ENCODE measurements at places on chromosomes 1 and 21.

DNA sequence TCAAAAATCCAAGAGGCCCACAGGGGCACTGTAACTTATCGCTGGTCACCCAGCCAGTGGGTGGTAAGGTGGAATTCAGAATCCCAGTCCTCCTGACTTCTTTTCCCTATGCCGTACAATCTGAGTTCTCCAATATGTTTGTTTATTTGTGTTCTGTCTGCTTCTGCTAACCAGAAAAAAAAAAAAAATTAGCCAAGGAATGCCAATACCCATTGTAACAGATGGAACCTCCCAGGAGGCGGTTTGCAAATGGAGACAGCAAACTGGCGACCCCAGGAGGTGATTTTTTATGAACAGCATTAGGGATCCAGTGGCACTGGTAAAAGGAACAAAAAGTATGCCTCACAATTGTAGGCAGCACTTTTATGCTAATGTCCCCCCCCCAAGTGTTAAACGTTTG lies 189.0 kb upstream of the FGGY start:
- DNase-seq = no peak

DNA sequence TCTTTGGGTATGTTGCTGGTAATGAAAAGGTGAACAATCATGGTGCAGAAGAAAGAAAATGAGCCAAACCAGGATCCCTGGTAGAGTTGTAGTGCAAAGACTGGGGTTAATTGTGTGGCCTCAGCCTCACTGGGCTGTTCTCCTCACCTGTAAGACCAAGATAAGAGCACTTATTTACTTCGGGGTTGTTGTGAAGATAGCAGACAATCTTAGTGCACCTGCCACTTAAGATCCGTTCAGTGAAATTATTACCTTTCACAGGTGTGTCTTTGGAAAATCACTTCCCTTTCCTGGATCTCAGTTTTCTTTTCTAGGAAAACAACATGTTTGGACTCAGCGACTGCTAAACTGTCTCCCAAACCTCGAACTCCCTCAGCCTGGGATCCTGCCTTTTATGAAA lies 1.3 kb upstream of the FGGY start:
- no peak for DNase-seq

- DNase-seq = no peak
Measured at GRCh38 chr1:6052543-6053205, 7.0 kb downstream of the KCNAB2 start.

- no peak for DNase-seq
Measured at GRCh38 chr1:173424143-173424542, 53.0 kb upstream of the PRDX6 start.

DNA sequence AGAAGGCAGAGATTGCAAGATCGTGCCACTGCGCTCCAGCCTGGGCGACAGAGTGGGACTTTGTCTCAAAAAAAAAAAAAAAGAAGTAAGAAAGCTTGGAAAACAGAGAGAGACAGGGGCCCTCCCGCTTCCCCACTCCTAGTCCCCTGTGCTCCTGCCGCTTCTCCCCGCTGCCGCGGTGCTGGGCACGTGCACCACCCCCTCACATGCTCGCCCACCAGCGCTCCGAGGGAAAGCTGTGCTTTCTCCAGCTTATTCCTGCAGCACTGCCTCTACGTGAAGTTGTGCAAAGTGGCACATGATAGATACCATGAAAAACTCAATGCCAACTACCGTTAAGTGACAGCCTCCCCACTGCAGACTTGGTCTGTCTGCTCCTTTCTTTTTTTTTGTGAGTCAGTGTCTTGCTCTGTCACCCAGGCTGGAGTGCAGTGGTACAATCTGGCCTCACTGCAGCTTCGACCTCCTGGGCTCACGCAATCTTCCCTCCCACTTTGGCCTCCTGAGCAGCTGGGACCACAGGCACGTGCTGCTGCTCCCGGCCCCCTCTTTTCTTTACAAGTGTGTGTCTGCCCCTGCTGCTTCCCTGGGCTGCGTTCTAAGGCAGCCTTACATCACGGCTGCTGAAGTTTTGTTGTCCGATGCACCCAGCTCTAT lies 15.4 kb downstream of the SLX9 start:
- DNase-seq = no peak

DNA sequence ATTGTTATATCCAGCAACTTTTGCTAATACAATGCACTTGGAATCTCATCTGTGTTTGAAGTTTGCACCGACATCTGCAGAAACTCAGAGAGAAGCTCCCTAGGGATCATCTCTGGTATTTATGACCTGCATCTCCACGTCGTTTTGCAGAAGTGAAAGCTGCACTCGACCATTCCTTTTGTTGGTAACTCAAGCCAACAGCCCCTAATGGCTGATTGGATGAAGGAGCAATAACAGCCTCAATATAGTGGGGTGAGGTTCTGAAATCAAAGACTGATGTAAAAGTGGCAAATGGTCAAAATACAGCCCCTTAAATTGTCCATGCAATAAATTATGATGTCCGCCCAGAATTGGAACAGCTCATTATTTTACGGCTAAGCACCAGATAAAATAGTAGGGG lies 344.2 kb upstream of the KAZN start:
- no peak for DNase-seq

- DNase-seq = no peak
Measured at GRCh38 chr1:206005234-206005633, 2.0 kb upstream of the RAB7B start.

GRCh38 chr1:201266774-201267173 lies 16.5 kb upstream of the PKP1 start:
- no peak for DNase-seq

GRCh38 chr1:164668491-164669400 lies 109.8 kb downstream of the PBX1 start:
- no peak for DNase-seq

DNA sequence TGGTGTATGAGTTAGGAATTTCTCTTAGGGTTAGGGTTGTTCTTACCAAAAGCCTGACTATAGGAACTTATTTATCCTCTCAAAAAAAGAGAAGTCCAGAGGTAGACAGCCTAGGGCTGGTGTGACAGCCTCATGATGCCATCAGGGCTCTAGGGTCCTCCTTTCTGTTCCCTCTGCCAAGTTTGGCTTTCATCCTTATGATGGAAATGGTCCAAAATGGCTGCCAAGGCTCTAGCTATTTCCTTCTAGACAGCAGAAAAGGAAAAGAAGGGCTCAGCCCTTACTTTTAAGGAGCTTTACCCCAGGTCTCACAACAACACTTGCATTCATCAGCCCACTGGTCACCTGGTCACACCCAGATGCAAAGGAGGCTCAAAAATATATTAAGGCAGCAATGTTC lies 44.5 kb downstream of the IL12RB2 start:
- DNase-seq = no peak

DNA sequence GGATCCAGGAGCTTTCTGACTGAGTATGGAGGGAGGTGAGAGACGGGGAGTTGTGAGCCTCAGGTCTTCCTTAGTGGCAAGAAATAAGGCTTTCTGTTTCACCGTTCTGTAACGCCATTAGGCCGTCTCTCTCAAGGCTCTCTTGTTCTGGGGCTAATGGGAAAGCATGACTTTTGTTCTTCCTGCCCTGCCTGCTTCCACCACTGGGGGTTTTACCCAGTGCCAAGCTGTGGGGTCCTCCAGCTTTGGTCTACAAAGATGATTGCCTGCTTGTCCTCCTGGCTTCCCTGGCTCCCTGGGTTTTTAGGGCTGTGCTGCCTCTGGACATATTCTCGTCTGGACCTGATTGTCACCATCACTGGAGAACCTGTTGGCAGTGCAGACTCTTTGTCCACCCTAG lies 74.8 kb upstream of the TINAGL1 start:
- DNase-seq = no peak

DNA sequence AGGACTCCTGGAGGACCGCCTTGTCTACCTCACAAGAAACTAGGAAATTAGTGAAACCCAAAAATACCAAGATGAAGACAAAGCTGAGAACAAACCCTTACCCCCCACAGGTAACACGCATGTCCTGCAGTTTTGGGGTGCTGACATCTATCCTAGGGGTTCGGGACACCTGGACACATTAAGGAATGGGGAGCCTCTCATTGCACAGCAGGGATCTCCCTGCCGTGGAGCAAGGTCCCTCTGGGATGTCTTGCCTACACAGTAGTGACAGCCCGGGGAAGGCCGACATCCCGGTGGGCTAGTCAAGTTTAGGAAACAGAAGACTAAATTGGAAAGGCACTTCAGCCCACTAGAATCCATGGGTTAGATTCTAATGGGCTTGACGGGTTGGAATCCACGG lies 44.5 kb downstream of the SIM2 start:
- DNase-seq = no peak

DNA sequence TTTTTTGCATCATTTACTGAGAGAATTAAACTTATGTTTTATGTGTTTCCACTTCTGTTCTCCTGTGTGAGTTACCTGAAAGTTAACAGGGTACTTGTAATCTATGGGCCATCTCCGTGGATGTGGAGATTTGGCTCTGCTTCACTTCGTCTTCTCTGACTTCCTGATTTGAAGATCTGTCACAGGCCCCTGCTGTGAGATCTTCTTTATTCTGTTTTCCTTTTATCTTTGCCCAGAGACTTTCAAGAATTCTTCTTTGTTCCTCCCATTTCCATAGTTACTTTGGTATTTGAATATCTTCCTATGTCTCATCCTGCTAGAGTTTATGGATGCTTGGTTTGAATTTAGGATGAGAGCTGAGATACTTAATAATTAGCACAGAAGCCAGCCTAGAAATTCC lies 35.4 kb upstream of the PKN2 start:
- no peak for DNase-seq

DNA sequence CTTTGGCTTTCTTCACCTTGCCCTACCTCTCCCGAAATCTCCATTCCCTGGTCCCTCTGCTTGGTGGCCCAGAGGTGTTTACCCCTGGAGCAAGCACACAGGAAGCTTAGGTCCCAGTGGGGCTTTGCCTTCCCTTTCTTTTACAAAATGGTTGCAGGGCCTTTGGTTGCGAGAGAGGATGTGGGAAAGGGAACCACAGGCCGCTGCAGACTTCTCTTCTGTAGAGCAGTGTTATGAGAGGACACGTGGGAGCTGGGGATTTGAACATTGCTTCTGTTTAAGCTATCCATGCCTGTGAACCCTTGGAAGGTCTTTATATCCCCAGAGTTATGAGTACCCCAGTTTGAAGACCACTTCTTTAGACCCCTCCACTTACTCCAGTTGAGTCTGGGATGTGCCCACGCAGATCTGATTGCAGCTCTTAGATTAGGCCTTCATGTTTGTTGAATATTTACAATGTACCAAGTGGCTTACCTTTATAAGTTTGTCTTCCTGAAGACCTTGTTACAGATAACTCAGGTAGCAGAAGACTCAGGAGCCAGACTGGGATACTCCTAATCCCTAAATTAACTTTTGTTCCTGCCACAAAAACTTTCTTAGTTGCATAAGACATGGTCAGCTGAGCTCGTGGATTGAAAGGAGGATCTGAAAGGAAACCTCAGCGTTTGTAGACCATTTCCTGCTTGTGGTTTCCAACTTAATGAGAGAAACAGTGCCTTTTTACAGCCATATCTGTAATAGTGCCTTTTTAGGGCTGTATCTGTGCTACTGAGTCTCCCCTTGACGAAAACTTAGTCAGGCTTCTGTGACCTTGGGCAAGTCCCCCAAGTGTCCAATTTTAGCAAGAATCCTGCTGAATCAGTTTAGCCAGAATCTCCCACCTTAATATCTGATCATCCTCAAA lies 21.9 kb upstream of the IVNS1ABP start:
- no peak for DNase-seq

GRCh38 chr1:78231894-78232293 lies 186.1 kb downstream of the GIPC2 start:
- no peak for DNase-seq

GRCh38 chr1:60573121-60573520 lies 499.6 kb upstream of the C1orf87 start:
- DNase-seq = no peak

DNA sequence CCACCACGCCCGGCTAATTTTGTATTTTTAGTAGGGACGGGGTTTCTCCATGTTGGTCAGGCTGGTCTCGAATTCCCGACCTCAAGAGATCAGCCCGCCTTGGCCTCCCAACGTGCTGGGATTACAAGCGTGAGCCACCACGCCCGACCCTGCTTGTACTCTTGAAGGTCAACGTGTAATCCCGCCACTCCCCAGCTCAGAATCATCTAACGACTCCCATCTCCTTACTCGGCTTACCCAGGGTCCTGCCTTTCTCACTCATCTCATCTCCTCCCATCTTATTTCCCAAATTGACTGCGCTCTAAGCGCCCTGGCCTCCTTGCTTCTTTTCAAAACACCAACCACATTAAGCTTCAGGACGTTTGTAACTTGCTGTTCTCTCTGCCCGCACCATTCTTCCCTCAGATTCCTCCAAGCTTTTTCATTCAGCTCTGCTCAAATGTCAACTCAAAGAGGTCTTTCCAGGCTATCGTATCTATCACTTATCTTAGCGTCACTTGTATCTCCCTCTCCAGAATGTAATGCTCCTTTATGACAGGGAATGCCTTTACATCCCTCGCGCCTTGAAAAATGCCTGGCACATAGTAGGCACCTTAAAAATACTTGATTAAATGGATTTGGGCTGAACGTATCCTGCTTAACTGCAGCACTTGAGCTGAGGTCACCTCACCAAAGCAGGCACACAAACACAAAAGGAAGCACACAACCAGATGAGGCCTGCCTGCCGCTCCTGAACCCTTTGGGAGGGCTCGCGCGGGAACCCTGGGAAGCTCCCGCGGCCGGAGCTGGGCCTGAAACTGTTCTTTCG lies 1.4 kb upstream of the USP1 start:
- no peak for DNase-seq

DNA sequence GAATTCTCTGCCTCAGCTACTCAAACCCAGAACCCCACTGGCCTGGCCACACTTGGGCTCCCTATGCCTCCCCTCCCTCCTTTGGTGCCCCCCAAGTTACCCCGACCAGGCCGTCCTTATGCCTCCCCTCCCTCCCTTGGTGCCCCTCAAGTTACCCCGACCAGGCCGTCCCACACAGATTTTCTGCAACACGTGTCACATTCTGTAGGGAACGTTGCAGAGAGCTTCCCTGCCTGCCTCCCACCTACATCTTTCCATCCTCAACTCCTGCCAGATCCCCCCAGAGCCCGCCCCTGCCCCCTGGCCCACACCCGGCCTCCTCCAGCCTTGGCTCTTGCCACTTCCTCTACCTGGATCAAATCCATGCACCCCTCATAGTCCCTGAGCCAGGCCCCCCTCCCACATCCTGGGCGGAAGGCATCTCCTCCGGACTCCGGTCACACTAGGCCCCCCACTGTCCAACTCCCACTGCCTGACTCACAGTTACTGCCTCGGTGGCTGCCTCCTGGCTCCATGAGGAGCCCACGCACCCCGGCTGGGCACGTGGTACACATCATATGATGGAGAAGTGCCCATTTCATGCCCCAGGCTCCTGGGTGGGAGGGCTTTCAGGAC lies 41.2 kb downstream of the KCNAB2 start:
- DNase-seq = no peak
